NCI-H146 (cell line): ENCODE measurements at places on chromosomes 1 and 21.

- DNase-seq: no peak
Measured at GRCh38 chr21:17537299-17537698, 24.5 kb downstream of the CXADR start.

GRCh38 chr1:91894036-91894761 is 8.2 kb upstream of the TGFBR3 start:
- no peak for DNase-seq

- no peak for DNase-seq
Measured at GRCh38 chr21:29193072-29193471, 62.6 kb downstream of the MAP3K7CL start.

GRCh38 chr1:110633646-110634030 is 27.5 kb upstream of the KCNA2 start:
- DNase-seq: no peak

- DNase-seq: no peak
Measured at GRCh38 chr1:226799634-226800281, 60.7 kb upstream of the ITPKB start.

DNA sequence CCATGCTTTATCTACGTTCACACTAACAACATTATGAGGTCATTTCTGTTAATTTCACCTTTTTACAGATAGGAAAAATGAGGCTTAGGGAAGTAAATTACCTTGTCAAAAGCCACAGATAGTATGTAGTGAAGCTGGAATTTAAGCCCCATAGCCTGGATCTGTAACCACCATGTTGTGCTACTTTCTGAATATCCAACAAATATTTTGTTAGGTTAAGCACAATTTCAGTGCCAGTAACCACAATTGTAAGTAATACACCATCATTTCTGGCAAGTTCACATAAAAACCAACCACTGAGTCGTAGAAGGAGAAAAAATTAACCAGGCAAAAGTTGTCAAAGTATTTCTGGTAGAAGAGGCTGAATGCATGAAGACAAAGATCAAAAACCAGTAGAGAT is 593.1 kb upstream of the CAMK1G start:
- DNase-seq: no peak

- DNase-seq: no peak
Measured at GRCh38 chr1:61088163-61088974, 6.0 kb downstream of the NFIA start.

GRCh38 chr1:2046174-2046917 is 3.9 kb upstream of the PRKCZ start:
- peak; percentile 53 for DNase-seq

DNA sequence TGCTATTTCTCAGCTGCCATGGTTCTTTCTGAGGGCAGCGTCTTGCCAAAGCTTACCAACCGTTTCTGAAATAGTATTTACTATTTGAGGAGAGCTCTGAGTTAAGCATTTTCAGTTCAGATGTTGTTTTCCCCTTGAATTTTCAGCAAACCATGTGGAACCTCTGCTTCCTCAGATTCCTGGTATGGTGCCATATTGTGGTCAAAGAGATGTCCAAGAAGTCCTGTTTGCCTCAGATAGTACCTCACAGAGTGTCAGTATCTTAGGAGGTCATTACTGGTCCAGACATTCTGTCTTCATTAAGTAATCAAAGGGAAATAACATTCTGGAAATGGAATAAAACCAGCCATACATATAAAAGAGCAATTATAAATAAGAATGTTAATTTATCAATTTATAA is 36.6 kb downstream of the VANGL2 start:
- no peak for DNase-seq

GRCh38 chr1:204435872-204436271 is 24.3 kb upstream of the PPP1R15B start:
- no peak for DNase-seq

DNA sequence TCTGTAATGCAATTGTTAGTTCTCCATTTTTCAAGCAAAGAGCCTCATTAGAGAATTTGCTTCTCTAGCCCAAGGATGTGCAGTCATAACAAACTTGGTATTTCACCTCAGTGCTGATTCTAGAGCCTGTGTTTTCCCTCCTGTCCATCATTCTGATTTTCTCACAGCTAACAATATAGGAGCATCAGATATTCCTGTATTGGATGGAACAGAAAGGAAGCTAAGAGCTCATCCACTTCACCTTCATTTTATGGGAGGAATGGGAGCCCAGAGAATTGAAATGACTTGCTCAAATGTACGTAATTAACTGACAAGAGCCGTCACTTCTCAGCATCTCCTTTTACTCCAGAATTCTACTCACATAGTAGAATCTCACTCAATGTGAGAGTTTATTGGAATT is 96.6 kb downstream of the EDEM3 start:
- no peak for DNase-seq

- no peak for DNase-seq
Measured at GRCh38 chr1:235709018-235709417, 59.4 kb upstream of the GNG4 start.

GRCh38 chr1:117321680-117322609 is 45.3 kb upstream of the MAN1A2 start:
- DNase-seq: no peak

DNA sequence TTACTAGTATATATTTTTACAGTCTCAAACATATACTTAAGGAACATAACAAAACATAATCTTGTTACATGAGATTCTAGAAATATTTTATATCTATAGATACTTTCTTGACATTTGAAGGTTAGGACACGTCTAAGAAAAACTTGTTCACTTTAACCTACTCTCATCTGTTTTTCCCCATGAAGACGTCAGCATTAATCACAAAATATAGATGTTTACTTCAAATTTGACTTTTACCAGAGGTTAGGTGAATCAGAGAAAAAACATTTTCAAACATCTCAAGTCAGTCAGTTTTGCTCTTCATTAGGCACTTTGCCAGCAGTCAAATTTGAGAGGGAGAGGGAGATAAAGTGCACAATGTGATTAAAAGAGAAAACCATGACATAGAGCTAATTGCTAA is 47.7 kb downstream of the BRINP3 start:
- DNase-seq: no peak

DNA sequence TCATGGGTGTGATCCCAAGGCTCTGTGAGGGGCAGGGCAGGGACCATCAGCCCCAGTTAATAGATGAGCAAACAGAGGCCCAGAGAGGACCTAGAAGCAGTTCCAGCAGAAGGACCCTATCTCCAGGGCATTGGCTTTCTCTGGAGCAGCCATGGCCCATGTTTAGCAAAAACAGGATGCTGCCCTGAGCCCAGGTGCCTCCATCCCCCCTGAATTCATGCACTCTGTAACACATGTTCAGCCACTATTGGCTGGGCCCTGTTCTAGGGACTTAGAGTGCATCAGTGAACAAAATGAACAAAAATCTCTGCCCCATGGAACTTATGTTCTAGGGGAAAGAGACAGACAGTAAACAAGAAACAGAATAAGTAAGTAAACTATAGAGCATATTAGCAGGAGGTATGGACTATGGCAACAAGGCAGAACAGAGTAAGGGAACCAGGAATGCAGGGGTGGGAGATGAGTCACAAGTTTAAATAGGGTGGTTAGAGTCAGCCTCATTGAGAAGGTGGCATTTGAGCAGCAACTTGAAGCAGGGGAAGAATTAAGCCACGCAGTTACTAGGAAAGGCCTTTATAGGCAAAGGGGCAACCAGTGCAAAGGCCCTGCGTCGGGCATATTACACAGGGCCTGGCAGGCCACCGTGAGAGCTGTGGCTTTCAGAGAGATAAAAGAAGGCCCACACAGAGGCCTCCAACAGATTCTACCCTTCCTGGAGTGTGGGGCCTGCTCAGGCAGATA is 185.9 kb upstream of the EDN2 start:
- DNase-seq: no peak

DNA sequence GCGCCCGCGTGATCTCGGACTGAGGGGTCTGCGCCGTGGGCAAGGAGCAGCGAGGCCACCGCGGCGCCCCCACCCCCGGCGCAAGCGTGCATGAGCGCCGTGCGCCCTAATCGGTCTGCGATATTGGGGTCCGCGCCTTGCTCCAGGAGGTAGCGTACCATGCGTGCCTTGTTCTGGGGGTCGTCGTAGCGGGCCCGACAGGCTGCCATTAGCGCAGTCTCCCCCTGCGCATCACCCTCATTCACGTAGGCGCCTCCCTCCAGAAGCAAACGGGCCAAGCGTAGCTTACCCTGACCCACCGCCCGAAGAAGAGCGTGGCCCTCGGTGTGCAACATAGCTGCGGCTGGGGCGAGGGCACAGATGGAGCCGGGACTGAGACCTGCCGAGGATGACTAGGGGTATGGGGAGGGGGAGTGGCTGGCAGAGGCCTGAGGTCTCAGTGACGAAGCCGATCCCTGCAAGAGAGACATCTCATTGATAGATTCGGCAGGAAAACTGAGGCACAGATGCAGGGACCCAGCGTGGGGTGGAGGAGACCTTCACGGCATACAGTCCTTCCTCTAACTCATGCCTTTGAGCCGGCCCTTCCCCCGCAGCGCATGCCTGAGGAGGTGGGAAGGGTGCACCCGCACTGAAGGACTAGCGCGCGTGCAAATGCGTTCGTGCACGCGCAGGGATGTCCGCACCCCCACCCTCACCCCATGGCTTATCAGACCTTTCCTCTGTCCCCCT is 2.8 kb downstream of the ANKRD34A start:
- peak; percentile 39 for DNase-seq

DNA sequence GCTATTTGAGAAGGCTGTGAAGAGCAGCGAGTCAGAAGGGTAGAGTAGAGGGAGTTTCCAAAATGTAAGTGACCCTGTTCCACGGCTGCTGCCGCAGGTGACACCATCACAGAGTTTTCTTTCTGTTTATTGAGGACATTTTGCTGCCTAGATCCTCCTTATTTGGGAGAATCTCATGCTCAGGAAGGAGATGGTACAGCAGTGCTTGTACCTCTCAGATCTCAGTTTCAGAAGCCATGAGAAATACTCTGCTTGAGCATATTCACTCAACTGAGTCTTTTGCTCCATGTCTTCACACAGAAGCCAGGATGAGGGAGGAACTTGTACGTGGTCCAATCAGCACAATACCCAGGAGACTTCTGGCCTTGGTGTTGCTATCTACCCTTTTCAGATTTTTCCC is 1.6 kb downstream of the LCE7A start:
- no peak for DNase-seq

DNA sequence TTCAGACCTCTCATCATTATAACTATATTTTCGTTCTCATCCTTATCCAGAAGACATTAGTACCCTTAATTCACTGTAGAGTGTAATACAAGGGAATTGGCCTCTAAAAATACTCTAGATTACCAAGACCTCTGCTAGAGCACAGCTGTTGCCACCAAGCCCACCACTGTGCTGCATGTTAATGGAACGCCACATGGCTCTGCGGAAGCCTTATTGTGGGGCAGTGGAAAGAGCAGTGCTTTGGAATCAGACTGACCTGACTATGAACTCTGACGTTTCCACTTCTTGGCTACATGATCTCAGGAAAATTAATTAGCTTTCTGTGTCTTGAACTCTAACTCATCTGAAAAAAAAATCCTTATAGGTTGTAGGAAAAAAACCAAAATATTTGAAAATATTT is 222.1 kb downstream of the LMX1A start:
- DNase-seq: no peak

GRCh38 chr1:182446033-182446669 is 3.8 kb upstream of the RGSL1 start:
- peak; percentile 51 for DNase-seq

DNA sequence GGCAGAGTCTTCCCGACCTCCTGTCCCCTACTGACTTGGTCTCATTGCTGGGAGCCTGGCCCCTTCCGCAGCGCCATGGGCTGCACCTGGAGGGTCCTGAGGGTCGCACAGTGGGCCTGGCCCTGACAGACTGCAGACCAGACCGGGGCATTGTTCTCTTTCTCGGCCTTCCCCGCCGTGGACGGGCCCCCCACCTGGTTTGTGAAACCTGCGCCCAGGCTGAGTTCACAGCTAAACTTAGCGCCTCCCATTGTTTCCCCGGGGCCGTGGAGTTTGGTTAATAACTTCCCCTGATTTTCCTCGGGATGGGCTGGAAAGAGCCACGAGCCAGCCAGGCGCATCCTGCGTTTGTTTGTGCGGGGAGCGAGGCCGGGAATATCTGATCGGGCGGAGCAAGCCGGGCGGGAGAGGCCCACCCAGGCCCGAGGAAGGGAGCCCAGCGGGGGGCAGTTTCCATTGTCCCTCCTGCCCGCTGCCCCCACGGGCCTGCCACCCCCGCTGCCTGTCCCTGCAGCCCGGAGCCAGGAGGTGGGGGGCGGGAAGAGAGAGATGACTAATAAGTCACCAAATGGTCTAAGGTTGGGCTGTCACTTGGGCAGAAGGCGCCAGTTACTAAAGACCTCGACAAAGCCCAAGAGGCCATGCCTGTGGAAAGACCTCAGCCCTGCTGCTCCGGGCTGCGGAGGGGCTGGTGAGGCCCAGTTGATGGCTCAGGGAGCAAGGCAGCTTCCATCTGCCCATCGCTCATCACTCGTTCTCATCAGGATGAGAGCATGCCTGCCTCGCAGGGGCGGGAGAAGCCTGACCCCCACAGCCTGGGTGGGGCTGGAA is 39.0 kb upstream of the ARHGEF16 start:
- DNase-seq: no peak

DNA sequence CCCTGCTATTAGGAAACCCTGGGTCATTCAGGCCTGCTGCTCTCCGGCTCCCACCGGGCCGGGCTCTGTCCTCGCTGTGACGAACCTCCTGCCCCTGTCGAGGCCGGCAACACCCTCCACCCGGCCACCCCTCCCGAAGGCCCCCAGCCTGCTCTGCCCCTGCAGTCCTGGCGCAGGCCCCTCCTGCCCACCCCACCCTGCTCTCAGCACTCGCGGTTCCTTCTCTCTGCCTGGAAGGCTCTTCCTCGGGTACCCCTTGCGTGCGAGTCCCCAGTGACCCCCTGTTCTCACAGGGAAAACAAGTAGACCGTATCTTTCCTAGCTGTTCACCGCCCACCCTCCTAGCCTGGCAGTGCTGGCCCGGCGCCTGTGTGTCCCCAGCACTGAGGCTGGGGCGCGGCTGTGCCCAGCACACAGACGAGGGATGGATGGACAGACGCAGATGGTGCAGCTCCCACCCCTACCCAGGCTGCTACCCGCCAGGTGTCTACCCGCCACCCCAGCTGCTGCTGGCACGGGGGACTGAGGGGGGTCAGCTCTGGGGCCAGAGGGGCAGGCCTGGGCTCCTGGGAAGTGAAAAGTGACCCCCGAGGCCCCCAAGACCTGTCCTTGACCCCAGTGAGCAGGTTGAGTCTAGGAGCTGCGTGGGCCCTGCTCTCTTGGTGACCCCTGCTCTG is 3.1 kb upstream of the VWA1 start:
- DNase-seq: no peak

GRCh38 chr1:223533708-223534107 is 131.8 kb downstream of the CAPN8 start:
- no peak for DNase-seq

GRCh38 chr1:3249231-3249630 is 180.2 kb downstream of the PRDM16 start:
- no peak for DNase-seq
